Daoy (cell line): ENCODE measurements at places on chromosomes 3 and 15.

GRCh38 chr3:96510334-96510733, 304.1 kb upstream of the EPHA6 start:
- no peak for DNase-seq

DNA sequence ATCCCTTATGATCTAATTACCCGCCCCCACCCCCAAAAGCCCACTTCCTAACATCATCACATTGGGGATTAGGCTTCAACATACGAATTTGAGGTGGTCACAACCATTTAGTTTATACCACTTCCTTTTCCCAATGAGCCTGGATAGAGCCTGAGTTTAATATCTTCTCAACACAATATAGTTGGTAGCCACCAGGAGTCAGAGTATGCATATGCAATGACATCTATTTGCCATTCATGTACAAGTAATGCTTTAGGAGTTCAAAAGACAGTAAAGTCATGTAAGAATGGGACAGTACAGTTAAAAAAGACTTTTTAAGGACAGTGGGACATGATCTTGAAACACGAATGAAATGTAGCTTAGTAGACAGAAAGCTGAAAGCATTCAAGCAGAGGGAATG, 172.4 kb downstream of the DCLK3 start:
- no peak for DNase-seq

GRCh38 chr15:62647202-62647842, 395.2 kb upstream of the TPM1 start:
- peak; percentile 89 for DNase-seq

- no peak for DNase-seq
These were observed 92.1 kb upstream of the PLSCR4 start for GRCh38 chr3:146342989-146343388.

- DNase-seq: no peak
These were observed 64.2 kb downstream of the MYO5A start for GRCh38 chr15:52464478-52464877.

DNA sequence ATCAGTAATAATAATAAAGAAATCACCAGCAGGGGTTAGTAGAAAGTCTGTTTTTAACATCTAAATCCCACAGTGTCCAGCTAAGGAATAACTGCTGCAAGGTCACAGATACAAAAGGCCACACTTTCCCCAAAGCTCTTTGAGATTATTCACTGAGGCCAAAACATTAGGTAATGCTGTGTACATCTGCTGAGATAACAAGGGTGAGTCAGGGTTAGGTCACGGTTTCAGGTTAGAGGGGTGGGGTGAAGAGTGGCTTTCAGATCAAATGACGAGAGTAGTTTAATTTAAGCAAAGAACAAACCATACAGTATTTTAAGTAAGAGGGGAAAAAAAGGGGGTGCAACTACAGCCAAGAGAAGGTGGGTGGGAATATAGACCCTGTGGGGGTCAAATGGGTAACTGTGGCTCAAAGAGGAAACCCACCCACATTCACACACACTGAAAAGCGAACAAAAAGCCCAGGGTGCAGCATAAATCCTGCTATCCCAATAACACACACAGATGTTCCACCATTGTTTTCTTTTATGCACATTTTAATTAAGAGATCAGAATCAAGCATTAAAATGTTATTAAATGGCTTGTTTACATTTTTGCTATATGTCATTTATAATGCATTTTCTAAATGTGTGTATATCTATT, 412.9 kb downstream of the TIGIT start:
- peak; percentile 87 for DNase-seq

- no peak for DNase-seq
These were observed 146.5 kb upstream of the MEIS2 start for GRCh38 chr15:37246856-37247255.

- peak; percentile 51 for DNase-seq
These were observed 120.1 kb upstream of the NMNAT3 start for GRCh38 chr3:139797724-139798343.

GRCh38 chr3:132606085-132606484, 9.0 kb downstream of the ACKR4 start:
- no peak for DNase-seq

DNA sequence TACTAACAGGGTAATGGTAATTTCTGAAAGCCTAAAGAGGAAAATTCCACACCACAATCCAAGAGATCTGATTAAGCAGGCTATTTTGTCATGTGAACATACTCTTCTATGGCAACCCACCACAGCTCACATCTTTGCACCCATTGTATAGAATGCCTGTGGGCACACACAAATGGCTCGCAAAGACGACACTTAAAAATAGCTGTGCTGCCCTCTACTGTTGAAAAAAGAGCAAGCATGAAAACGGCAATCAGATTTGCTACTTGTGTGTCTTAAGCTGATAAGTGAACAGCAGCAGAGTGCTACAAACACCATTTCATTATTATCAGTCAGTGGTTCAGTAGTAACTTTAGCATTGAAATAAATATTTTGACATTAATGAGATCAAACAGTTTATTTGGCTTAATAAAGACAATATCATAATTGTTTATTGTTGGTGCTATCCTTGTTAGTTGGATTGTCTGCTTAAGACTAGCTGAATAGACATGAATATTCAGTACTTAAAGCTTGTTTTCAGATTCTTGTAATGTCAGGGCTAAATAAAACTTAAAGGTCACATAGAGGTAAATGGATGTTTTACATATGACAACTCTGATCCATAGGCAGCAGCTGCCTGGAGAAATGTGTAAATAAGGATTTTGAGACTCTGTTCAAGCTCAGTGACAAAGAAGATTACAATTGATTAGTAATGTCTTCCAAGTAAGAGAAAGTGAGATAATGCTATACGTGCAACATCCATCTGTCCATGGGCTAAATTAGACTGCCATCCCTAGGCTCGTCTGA, 199.1 kb downstream of the LRRN1 start:
- no peak for DNase-seq

GRCh38 chr15:81163961-81164800, 30.1 kb downstream of the CFAP161 start:
- peak; percentile 20 for DNase-seq

DNA sequence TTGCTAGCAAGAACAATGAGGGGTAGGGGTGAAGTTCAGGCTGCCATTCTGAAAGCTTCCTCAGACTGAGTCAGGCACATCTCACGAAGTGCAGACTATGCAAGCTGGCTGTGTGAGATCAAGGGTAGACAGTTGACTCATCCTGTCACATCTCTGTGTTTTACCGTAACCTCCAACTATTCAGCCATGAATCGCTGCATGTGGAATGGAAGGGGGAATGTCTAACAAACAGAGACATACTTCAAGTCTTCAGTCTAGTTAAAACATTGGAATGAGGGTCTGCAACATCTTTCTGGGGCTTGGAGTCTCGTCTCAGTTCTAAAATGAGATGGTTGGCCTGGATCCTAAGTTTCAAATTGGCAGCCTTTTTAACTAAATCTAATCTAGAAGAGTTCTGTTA, 25.9 kb downstream of the AGTR1 start:
- peak; percentile 33 for DNase-seq

- DNase-seq: no peak
These were observed 478.9 kb upstream of the TBL1XR1 start for GRCh38 chr3:177676148-177676547.

DNA sequence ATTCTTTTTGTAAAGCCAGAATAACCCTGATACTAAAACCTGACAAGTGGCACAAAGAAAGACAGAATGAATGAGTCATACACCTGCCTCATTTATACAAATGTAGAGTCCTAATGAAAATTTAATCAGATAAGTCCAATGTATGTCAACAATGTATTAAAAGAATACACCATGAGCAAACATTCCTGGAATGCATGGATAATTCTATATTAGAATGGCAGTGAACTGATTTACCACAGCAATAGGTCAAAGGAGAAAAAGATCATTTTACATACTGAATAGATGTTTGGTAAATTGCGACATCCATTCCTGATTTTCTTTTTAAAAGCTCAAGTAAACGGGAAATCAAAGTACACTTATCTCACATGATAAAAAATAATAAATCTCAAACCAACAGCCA, 11.2 kb upstream of the LOXL1 start:
- no peak for DNase-seq

DNA sequence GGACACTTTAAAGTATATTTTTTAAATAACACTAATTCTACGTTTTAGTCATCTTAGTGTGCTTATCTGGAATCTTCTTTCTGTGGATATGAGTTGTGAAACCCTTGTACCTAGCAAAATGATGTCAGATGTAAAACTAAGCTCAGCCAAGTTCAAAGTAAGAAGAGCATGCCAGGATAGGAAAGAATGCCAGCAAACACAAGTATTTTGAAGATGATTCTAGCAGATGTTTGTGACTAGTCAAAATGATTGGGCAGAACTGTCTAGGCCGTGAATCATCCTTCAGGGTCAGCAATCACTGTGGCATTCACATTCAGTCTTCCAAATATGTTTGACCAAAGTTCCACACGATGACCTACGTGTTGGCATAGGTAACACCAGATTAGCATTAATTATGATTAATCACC, 5.4 kb upstream of the PLOD2 start:
- peak; percentile 72 for DNase-seq
